Activated CD4-positive, alpha-beta T cell treated with anti-CD3 and anti-CD28 coated beads, Interleukin-2, amount 50 U/mL, for 16 hours (primary cell): ENCODE measurements at places on chromosomes 7 and 10.
A peak's percentile ranks its signal among the peaks of the same experiment; 100 is the strongest.

DNA sequence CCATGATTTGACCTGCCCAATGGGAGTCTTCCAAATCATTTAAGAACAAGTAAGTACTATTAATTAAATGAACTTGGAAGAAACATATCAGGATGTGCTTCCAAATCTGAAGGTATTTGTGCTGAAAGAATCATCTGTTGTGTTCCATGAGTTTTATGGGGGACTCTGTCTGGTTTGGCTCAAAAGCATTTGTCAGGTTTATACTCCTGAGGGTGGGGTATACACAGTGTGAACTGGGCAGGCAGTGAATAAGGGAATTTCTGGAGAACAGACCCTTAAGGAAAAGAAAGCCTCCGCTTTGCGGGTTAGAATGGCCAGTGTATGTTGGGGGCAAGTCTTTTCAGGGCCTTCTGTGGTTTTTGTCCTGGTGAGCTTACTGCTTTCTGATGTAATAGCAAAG, 29.9 kb downstream of the TCF7L2 start:
- no peak for DNase-seq

- no peak for DNase-seq
Observed at GRCh38 chr10:7763929-7764328, 23.9 kb downstream of the KIN start.

DNA sequence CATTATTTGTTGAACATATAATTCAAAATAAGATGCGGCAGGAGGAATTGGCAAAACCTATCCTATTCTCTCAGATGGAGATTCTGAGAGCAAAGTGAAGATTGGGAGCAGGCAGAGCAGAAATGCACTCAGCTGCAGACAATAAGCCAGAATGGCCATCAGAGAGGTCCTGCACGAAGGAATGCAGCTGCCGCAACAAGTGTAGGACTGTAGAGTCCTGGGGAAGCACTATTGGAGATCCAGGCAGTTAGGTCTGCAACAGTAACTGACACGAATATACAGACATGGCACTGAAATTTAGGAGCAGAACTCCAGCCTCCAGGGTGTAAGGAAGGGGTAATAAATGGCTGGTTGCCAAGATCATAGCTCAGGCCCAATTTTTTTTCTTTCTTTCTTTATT, 10.4 kb upstream of the COL1A2 start:
- DNase-seq = no peak

- no peak for DNase-seq
Observed at GRCh38 chr7:5445981-5446594, 22.5 kb upstream of the TNRC18 start.

DNA sequence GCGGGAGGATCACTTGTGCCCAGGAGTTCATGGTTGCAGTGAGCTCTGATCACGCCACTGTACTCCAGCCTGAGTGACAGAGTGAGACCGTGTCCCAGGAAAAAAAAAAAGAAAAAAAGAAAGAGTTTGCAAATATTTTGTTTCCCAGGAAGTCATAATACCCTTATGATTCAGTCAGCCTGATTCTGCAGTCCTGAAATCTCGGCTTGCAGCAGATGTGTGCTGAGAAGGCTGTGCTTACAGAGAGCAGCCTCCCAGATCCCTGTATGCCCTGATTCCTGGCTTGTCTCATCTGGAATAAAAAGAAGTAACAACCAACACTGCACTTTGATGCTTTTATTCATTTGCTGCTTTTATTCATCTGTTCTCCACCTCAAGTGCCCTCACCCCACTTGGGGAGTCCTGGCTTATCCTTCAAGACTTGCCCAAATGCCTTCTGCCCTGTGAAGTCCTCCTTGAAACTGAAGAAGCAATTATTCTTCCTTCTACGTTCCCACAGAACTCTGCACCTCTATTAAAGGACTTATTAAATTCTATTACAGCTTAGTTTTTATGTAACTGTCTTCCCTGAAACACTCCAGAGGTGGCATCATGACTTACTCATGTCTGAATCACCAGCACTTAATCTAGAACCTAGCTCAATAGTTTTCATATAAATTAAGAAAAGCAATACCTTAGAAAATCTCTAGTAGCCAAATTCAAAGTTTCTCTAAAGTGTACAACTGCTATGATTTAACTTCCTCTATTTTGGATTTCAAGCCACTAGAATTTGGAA, 27.7 kb upstream of the BPGM start:
- no peak for DNase-seq

DNA sequence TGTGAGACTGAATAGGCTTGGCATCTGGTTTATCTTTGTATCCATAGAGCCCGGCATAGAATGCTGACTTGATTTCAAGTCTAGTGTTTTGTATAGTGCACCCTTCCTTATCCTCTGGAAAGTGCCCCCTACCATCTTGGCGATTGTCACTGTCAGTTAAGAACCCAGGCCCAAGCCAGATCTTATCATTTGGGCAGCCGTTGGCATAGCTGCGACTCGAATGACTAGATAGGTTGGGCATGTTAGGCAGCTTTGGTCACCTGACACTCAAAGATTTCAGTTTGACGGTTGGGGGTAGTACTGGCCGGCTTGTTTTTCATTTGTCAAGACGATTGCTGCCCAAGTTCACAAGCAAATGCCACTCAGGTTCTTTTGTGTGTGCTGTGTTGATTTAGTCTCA, 6.6 kb downstream of the NIPSNAP2 start:
- no peak for DNase-seq

DNA sequence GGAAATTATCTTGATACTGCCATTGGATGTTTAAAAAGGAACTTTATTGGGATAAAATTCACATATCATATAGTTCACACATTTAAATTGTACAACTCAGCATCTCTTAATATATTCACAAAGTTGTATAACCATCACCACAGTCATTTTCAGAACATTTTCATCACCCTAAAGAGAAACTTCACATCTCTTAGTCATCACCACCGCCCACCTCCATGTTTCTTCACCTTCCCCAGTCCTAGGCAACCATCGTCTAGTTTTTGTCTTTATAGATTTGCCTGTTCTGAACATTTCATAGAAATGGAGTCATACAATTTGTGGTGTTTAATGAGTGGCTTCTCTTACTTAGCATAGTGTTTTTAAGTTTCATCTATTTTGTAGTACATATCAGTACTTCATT, 96.6 kb downstream of the ANKRD30A start:
- DNase-seq = no peak

DNA sequence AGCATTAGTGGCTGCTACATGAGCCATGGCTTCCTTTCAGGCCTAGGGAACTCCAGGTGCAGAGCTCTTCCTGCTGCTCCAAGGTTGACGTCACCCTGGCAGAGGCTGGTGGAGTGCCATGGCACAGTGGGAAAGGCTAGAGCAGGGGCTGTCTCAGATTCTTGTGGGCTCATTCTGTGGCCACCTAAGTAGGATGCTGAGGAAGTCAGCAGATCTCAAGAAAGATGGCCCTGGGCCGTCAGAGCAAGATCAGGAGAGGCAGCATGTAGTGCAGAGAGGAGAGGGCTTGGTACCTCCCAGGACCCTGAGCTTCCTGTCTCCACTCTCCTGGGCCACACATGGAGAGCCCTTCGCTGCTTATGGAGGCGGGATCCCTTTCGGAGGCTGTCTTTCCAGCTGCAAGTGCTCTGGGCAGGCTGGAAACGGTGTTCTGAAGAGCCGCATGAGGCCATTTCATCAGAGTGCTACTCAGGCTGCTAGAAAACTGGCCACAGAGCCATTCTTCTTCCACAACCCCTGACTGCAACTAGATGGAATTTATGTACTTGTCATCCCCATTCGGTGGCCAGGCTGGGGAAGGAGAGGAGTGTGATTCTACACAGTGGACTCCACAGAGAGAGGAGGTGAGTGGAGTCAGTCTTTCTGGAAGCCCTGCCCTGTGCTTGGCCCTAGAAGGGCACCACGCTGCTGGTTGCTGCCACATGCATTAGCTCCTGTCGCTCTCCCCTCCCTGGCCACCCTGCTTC, 304.2 kb downstream of the RPS24 start:
- DNase-seq = no peak

DNA sequence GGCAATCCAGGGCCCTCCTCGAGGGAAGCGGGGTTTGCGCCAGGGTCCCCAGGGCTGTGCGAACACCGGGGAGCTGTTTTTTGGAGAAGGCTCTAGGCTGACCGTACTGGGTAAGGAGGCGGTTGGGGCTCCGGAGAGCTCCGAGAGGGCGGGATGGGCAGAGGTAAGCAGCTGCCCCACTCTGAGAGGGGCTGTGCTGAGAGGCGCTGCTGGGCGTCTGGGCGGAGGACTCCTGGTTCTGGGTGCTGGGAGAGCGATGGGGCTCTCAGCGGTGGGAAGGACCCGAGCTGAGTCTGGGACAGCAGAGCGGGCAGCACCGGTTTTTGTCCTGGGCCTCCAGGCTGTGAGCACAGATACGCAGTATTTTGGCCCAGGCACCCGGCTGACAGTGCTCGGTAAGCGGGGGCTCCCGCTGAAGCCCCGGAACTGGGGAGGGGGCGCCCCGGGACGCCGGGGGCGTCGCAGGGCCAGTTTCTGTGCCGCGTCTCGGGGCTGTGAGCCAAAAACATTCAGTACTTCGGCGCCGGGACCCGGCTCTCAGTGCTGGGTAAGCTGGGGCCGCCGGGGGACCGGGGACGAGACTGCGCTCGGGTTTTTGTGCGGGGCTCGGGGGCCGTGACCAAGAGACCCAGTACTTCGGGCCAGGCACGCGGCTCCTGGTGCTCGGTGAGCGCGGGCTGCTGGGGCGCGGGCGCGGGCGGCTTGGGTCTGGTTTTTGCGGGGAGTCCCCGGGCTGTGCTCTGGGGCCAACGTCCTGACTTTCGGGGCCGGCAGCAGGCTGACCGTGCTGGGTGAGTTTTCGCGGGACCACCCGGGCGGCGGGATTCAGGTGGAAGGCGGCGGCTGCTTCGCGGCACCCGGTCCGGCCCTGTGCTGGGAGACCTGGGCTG, 26.0 kb downstream of the PRSS2 start:
- no peak for DNase-seq

- DNase-seq = no peak
Observed at GRCh38 chr10:63862860-63863259, 341.7 kb downstream of the REEP3 start.

GRCh38 chr7:140050100-140050499, 12.7 kb downstream of the PARP12 start:
- DNase-seq = no peak

- DNase-seq = peak; percentile 90
Observed at GRCh38 chr7:155198901-155199845, 98.5 kb upstream of the INSIG1 start.

DNA sequence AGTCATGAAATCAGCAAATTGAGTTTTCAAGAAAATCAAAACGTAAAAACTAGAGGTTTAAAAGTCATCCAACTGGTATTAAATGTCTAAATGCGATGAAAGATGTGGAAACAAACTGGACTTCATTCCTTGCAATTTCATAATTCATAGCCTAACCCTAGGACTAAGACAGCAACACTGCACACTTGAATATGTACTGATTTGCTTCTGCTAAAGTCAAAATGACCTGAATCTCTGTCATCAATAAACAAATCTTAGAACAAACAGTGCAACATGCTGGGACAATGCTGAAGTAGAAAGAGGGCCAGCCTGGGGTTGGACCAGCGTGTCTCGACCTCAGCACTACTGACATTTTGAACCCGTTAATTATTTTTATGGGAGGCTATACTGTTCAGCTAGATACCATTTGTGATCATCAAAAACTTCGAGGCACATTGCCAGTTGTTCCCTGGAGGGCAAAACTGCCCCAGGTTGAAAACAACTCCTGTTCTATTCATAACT, 47.1 kb downstream of the MYOF start:
- no peak for DNase-seq

- DNase-seq = no peak
Observed at GRCh38 chr10:46287846-46288477, 1.2 kb downstream of the ANTXRL start.

- no peak for DNase-seq
Observed at GRCh38 chr7:94052398-94053180, 48.4 kb upstream of the BET1 start.

GRCh38 chr7:79988653-79989052, 146.0 kb upstream of the GNAI1 start:
- DNase-seq = no peak

DNA sequence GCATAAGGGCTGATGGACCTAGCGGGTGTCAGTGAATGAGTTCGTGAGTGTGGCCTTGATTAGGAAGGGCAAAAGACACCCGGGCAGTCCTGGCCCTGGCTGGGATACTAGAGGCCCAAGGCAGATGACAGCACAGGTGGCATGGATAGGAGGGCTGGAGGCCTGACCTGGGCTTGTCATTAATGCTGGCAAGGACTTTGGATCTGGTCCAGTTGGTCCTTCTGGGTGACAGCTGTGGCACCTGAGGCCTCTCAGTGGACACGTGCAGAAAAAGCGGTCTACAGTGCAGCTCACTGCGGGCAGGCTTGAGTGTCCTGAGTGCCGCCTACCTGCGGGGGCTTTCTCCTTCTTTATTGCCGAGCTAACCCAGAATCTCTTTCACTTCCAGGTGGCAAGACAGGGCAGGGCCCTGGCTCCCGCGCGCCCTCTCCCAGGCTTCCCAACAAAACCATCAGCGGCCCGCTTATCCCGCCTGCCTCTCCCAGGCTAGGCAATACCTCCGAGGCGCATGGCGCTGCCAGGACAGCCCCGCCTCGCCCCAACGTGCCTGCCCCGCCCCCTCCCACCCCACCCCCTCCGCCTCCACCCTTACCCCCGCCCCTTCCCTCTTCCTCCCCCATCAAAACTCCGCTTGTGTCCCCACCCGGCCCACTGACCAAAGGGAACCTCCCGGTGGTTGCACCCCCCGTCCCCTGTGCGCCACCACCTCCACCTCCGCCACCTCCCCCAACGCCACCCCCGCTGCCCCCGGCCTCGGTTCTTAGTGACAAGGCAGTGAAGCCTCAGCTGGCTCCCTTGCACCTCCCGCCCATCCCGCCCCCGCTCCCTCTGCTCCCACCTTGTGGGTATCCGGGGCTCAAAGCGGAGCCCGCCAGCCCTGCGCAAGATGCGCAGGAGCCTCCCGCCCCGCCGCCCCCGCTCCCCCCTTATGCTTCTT, 77.4 kb downstream of the WIPF3 start:
- no peak for DNase-seq

GRCh38 chr10:133117688-133118071, 30.0 kb downstream of the ADGRA1 start:
- no peak for DNase-seq
